Thoracic aorta (tissue), 2 donors: ENCODE measurements at places on chromosomes 1 and 21. TPM values are rescaled to one million over a fixed set of nuclear protein-coding genes. Genes with fewer than 3 reads are reported as not detected.

- no peak for DNase-seq
- H3K36me3 ChIP-seq = no peaks in the 10 kb centered on the region
- no peak overlapping the region for H3K4me3 ChIP-seq
- no peak overlapping the region for H3K27ac ChIP-seq
Observed at GRCh38 chr1:1281533-1282321, 1.5 kb downstream of the SCNN1D start.

DNA sequence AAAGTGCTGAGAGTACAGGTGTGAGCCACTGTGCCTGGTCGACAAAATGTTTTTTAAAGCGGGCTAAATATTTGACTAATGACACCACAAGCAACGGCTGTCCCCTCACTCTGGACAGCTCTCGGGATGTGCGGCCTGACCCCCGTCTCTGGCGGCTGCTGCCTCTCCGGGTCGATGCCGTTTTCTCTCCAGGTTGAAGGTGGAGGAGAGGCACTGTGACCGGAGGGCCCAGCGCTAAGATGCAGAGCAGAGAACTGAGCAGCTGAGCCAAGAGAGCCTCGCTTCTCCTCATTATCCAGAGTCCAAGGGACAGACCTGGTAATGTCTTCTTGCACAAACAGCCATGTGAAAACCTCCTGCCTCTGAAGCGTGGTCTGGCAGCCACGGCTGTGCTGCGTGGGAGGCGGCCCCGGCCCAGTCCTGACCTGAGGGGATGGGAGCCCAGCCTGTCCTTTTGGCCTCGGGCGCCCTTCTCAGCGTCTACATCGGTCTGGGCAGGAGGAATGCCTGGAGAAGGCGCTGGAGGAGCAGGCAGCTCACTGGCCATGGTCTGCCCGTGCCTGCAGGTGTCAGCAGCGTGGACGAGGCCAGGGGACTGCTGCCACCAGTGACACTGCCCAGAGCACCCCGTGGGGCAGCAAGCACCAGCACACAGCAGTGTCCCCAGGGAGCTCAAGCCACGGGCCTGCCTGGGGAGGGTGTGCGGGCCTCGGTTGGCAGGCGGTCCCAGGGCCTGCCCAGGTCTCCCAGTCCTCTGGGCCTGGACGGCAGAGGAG, 10.3 kb downstream of the MORN1 start:
- no peaks in the 10 kb centered on the region for H3K36me3 ChIP-seq
- H3K4me1 ChIP-seq = peaks cover 3% of the 10 kb centered on the region
- no peak for DNase-seq
- H3K27me3 ChIP-seq = no peaks in the 10 kb centered on the region

DNA sequence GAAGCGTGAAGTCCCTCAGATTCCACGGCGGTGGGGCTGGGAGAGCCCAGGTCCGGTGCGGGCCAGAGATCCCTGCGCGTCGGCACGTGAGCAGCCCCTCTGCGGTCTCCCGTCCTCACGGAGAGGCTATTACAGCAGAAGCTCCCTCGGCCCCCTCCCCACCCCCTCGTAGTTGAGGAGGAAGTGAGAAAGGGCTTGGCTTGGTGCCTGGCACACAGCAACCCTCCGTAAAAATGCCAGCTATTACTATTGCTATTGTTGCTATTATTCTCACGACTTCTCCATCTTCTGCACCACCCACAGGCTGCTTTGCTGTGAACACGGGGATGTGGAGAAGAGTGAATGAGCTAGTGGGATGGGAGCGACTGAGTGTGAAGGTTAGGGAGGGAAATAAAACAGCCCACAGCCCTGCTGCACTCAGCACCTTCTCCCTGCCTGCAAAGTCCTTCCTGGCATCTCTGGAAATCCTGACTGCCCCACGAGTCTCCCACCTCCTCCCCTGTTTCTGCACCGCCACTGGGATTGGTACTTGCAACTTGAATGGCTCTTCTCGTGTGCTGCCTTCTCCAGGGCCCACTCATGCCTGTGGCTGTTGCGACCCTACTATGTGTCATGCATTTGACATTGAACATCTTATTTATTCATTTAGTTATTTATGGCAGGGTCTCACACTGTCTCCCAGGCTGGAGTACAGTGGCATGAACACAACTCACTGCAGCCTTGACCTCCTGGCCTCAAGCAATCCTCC, 26.6 kb downstream of the ZBTB18 start:
- H3K27me3 ChIP-seq = no peaks in the 10 kb centered on the region
- H3K36me3 ChIP-seq = no peaks in the 10 kb centered on the region
- no peak overlapping the region for H3K27ac ChIP-seq

GRCh38 chr1:7084232-7084894, 299.1 kb downstream of the CAMTA1 start:
- H3K27ac ChIP-seq = no peak overlapping the region
- no peaks in the 10 kb centered on the region for H3K36me3 ChIP-seq
- no peaks in the 10 kb centered on the region for H3K27me3 ChIP-seq
- DNase-seq = no peak

DNA sequence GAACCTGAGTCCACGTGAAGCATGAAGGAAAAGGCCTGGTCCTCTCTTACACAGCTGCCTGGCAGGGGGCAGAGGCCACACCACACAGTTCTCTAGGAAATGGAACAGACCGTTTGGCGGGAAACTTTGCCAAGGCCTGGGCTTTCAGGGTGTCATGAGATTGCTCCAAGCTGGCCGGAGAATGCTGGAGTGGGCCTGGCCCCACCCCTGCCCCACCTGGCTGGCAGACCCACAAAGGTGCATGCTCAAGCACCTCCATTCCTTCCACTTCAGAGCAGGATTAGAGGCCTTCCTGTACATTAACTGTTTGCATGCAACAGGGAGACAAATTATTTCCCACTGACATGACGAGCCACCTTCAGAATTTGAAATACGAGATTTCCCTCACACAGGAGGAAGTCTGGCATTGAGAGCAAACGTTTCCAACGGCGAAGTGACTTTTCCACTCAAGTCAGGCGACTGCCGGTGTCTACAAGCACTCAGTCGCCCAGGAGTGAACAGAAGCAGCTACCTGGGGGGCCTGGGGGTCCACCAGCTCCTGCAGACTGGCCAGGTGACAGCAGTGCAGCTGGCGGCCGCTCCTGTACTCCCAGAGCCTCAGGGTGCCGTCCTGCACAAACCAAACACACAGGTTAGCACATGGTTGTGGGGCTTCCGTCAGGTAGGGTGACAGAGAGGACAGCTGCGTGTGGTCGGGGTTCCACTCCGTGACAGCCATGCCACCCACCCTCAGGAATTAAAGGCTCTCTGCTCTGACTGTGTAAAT, 24.0 kb downstream of the WDR4 start:
- H3K27ac ChIP-seq = no peak overlapping the region
- no peak for DNase-seq
- no peaks in the 10 kb centered on the region for H3K4me1 ChIP-seq
- H3K27me3 ChIP-seq = no peaks in the 10 kb centered on the region
- no peak overlapping the region for H3K4me3 ChIP-seq

DNA sequence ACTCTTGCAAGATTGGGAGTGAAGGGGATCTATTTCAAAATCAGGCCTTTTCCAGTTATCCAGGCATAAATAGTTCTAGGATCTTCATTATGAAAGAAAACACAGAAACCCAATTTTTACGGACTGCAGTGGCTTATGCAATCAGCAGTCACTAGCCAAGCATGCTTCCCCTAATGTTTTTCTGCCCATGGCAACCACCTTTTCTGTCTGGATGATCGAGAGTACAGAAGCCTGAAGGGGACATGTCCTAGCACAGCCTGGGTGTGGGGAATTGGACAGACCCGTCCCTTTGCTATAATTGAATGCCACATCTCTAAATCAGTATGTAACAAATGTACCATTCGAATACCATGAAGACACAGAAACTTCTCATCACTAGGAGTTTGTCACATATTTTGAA, 29.8 kb upstream of the NCAM2 start:
- no peaks in the 10 kb centered on the region for H3K36me3 ChIP-seq
- no peaks in the 10 kb centered on the region for H3K4me1 ChIP-seq
- DNase-seq = no peak
- no peak overlapping the region for H3K27ac ChIP-seq
- H3K4me3 ChIP-seq = no peak overlapping the region
- H3K27me3 ChIP-seq = no peaks in the 10 kb centered on the region

- no peaks in the 10 kb centered on the region for H3K4me1 ChIP-seq
- no peak overlapping the region for H3K4me3 ChIP-seq
- DNase-seq = no peak
- no peak overlapping the region for H3K27ac ChIP-seq
Observed at GRCh38 chr1:61687901-61688300, 37.0 kb downstream of the TM2D1 start.

DNA sequence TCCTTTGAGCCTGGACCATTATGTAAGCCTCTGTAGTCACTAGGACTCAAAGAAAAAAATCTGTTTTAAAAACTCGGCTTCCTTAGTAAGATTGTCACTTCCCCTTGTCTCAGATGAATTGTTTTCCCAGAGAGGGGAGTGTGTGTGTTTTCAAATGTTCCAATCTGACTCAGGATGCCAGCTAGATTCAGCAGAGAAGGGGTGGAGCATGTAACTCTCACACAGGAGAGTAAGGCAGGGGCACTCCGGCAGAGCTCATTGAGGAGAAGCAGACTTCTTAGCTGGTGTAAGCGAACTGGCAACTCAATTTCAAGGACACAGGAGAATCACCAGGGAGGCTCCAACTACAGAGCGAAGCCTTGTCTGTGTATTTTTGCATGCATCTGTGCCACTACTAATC, 623.2 kb downstream of the LMO4 start:
- H3K27me3 ChIP-seq = no peaks in the 10 kb centered on the region
- H3K27ac ChIP-seq = no peak overlapping the region
- peaks cover 53% of the 10 kb centered on the region for H3K4me1 ChIP-seq
- H3K4me3 ChIP-seq = no peak overlapping the region
- no peaks in the 10 kb centered on the region for H3K36me3 ChIP-seq

- no peaks in the 10 kb centered on the region for H3K4me1 ChIP-seq
- no peak overlapping the region for H3K27ac ChIP-seq
- DNase-seq = no peak
- H3K36me3 ChIP-seq = no peaks in the 10 kb centered on the region
Observed at GRCh38 chr21:14405962-14406361, 23.0 kb upstream of the HSPA13 start.

- DNase-seq = no peak
- no peaks in the 10 kb centered on the region for H3K27me3 ChIP-seq
- peak overlapping the region; percentile 52 for H3K27ac ChIP-seq
- no peak overlapping the region for H3K4me3 ChIP-seq
- H3K4me1 ChIP-seq = peaks cover 54% of the 10 kb centered on the region
Observed at GRCh38 chr1:12475947-12476346, 142.1 kb downstream of the DHRS3 start.

DNA sequence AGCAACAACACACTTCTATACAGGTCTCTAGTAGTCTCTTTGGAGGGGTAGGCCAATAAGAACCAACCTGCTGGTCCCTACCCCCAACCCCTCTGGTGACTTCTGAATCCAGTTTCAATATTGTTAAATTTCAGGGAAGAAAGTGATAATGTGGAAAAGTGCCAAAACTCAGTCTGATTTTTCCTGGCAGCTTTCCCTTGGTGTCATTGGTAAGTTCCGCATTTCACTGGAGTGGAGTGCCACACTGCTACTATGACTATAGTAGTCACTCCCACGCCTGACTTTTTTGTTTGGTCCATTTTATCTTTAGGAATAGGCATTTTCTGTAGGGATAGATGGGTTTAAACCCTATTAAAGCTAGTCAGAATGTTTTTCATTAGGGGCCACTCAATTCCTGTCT, 5.7 kb upstream of the ARID1A start:
- peaks cover 17% of the 10 kb centered on the region for H3K4me1 ChIP-seq
- no peak overlapping the region for H3K27ac ChIP-seq
- no peaks in the 10 kb centered on the region for H3K36me3 ChIP-seq
- no peaks in the 10 kb centered on the region for H3K27me3 ChIP-seq

Gene FNDC10
- total RNA-seq = 2.7 TPM

Gene EXTL1
- total RNA-seq = not detected

Gene FCGR3A
- total RNA-seq = 46.8 TPM

Gene FCGR3B
- total RNA-seq = 2.7 TPM

Gene TAS1R1
- 0.81 TPM for total RNA-seq

Gene S100A13
- 82.9 TPM for total RNA-seq

Gene SLC2A5
- total RNA-seq = 14.7 TPM

Gene SLC9C2
- total RNA-seq = not detected
